ENCODE measurements at places on chromosomes 4 and X.

GRCh38 chr4:165765053-165765452, 108.0 kb upstream of the TLL1 start:
- DNase-seq = no peak

- DNase-seq = no peak
Measured at GRCh38 chr4:100417565-100417964, 100.3 kb downstream of the EMCN start.

DNA sequence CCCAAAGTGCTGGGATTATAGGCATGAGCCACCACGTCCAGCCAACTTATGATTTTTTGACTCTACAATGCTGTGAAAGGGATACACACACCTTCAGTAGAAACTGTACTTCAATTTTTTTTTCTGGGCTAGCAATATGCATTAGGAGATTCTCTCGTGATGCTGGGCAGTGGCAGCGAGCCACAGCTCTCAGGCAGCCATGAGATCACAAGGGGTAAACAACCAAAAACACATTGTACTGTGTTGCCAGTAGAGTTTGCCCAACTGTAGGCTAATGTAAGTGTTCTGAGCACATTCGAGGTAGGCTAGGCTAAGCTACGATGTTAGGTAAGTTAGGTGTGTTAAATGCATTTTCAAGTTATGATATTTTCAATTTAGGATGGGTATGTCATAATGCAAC, 25.7 kb downstream of the RAB33A start:
- no peak for DNase-seq

GRCh38 chr4:72286185-72286584, 254.4 kb downstream of the NPFFR2 start:
- no peak for DNase-seq

GRCh38 chrX:3346501-3347259, at the start of gene MXRA5:
TSS of gene MXRA5 (minus strand) at chrX:3346652. CDS start at chrX:3343833, 2,819 bp downstream.
- DNase-seq = no peak

DNA sequence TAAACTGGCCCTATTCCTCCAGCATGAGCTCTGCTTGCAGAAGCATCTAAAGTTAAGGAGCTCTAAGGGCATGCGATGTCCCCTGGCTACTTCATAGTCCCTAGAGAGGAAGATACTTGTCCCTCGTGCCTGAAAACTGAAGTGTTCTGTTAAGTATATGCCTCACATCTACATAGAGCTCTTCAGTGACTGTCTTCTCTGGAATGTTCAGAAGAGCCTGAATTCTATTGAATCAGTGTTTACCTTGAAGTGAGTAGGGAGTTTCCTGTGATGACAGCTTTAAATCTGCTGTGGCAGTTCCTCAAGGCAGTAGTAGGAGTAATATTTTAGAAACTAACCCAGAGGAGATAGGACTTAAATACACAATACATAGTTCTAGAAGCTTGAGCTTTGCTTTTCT, 111.2 kb downstream of the ZNF518B start:
- DNase-seq = peak; percentile 11

DNA sequence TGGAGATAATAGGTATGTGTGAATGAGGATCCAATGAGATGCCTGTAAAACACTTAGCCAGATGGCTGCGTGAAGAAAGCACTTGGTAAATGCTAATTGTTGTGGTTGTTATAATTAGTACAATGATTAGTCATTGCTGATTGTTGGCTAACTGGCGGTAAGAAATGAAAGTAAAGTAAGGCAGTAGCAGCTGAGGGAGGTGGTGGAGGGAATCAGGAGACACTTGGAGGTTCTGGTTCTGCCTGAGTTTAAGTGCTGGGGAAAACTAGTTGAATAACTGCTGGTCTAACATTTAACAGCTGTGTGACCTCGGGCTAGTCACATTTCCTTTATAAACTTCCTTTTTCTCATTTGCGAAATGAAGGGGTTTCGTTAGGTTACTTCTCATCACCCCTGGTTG, 30.9 kb downstream of the CD38 start:
- DNase-seq = no peak

DNA sequence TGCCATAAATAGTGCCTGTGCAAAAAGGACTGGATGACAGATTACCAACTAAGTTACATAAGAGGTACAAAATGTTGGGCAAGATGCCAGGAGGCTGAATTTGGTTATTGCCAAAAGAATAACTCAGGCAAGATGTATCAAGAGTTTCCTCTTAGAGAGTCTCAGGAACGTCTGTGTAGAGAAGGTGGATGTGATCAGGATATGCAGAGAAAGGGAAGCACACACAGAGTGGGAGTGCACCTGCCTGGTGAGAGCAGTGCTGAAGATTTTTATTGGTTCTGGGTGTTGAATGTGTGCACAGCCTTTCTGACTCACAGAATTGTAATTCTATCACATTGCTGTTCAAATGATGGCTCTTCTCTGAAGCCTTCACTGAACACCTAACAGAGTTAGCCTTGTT, 156.8 kb upstream of the HS3ST1 start:
- peak; percentile 16 for DNase-seq

DNA sequence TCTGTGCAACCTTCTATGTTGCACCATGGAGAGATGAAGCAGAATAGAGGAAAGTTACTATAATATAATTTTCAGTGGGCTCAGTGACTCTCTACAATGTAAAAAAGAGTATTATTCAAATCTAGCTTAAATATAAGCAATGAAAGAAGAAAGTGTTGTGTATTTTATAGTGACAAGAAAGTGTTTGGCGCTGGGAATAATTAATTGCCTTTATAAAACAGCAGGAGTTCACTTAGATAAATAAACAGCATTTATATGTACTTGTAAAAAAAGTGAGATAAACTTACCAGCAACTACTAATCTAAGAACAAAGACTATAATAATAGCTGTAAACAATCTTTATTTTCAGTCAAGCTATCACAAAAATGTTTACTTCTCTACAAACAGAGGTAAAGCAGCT, 488.9 kb upstream of the PCDH10 start:
- no peak for DNase-seq

DNA sequence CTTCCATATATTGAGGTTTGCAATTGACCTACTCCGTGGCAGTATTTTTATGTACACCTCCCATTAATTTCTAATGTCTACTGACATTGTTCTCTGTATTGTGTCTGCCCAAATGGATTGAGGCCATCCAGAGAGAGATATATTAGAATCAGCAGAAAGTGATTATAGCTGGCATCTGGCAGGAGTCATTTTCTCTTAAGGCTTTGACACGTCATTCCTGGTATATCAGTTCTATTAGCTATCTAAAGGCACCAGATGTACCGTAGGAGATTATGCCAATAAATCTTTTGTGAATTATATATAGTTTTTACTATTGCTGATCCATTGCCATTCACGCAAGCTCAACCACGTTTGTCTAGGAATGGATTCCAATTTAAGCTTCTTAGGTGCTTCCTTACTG, 1026.4 kb upstream of the IGFBP7 start:
- no peak for DNase-seq

DNA sequence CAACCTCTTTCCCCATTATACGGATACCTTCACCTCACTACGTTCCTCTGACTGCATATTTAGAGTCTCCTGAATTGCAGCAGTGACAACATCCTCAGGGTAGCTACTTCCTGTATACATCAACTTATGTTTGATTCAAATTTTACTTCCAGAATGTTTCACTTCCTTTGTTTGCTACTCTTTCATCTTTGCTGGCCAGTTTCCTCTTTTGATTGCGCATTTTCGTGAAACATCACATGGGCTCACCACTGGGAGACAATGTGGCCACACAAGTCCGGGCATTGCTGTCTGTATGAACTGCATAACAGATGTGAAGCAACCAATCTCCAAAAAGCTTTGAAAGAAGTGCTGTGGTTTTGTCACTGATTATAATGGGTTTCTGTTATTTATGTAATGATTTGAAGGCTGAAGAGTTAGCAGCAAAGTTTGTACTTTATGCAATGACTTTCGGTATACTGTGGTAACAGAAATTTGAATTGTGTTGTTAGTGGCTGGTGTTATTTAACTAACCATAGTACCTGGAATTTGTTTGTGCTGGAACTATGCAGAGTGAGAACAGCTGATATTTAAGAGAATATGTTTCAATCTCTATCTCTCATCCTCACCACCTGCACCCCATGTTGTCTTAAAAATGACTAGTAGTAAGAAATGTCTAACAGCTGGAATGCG, 7.4 kb downstream of the SNCA start:
- DNase-seq = no peak

- no peak for DNase-seq
Measured at GRCh38 chrX:107755721-107756120, 19.9 kb downstream of the TSC22D3 start.

GRCh38 chrX:13569479-13570260, at the start of gene EGFL6:
TSS of gene EGFL6 (plus strand) at chrX:13569601. CDS start at chrX:13569862, 261 bp downstream.
- DNase-seq = no peak

DNA sequence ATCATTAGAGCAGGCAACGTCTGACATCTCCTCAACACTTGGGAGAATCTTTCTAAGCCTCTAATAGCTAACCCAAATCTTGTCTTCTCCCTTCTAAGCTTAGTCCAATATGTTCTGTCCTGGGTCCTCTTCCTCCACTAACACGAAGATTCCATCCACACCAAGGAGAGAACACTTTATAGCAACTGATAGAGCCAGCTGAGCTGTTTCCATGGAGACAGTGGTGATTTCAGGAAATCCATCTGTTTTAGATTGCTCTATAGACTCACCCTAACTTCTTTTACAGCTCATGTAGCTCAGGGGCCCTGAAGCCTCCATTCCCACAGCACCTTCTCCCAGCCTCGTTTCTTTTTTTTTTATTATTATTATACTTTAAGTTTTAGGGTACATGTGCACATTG, 37.4 kb downstream of the SCD5 start:
- no peak for DNase-seq

- DNase-seq = peak; percentile 26
Measured at GRCh38 chr4:24244663-24245490, 339.5 kb downstream of the DHX15 start.

- DNase-seq = no peak
Measured at GRCh38 chr4:2338754-2339457, 77.0 kb upstream of the MXD4 start.

GRCh38 chrX:40154853-40155588, 57.3 kb upstream of the BCOR start:
- no peak for DNase-seq

- DNase-seq = no peak
Measured at GRCh38 chr4:125904802-125905201, 590.0 kb downstream of the FAT4 start.

DNA sequence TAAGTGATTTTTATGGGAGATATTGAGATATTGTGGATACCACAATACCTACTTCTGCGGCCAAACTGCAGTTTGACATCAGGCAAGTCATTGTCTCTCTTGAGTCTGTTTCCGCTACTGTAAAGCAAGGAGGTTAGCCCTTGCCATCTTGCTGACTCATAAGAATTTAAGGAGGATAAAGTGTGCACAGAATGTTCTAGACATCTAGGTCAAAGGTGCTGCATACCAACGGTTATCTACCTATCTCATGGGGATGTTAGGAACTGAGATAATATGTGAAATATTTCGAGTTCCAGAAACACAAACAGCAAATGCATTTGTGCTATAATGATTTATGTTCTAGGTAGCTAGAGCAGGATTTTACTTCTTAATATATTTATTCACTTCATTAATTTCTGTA, 211.5 kb upstream of the NR3C2 start:
- no peak for DNase-seq

DNA sequence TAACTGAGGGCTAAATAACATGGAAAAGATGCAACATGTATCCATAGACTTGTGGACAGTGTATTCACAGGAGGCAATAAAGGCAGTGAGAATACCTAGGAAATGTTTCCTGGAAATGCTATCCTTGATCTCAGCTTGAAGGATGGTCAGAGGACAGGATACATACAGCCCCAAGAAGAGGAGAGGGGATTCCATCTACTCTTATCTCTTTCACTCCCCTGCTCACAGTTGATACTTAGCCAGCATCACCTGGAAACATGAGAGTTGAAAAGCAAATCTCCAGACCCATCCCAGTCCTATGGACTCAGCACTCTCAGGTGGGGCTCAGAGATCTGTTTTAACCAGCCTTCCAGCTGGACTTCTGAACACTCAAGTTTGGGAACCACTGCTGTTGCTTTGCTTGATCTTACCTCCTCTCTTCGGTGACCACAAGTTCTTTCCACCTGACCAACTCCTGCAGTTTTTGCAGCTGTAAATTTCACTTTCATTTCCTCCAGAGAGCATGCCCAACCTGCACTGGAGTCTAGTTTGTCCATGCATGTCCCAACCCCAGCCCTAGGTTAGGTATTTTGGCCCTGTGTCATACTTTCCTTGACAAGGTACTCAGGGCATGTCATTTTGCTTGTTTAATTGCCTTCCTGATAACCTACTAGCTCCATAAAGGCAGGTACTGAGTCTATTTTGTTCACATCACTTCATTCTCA, 10.4 kb downstream of the RELL1 start:
- no peak for DNase-seq

DNA sequence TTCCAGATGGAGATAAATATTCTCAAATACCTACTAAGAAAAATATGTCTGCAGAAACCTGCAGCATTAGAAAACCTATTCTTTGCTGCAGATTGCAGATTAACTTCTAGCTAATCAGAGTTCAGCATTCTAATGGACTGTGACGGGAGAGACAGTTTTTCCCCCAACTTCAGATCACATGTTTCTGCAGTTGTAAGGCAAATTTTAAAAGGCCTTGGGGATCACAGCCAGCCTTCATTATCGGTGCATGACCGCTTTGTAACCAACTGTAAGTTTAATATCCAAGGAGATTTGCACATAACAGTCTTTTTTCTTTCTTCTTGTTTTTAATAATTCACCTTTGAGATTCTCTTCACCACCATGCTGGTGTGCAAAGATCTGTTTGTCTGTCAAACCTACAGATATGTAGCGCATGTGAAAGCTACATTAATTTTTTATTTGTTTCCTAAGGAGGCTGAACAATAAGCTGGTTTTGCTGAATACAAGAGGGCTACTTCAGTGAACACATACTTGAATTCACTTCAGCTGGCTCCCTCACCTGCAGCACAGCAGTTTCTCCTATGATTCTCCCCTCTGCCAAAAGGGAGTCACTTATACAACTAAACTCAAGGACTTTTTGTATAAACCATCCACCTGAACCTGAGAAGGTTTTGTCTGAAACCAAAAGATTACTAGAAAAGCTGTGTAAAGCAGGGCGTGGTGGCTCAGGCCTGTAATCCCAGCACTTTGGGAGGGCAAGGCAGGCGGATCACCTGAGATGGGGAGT, 488.5 kb downstream of the RPA4 start:
- DNase-seq = no peak

DNA sequence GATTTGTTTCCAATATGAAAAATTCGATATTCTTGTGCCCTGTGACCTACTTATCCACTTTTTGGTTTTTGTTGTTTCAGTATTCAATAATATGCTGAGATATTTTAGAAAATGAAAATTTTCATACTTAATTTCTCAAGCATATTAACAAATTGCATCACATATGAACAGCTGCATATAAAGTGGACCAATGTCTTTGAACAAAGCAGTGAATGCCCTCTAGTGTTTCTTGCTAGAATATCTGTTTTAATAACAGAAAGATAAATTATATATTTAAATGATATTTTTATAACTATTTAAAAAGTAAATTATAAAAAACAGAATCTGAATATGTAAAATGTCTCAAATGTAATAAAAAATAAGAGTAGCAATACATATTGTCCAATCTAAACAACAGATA, 31.7 kb upstream of the INTU start:
- DNase-seq = no peak

- DNase-seq = no peak
Measured at GRCh38 chrX:148771440-148771839, 271.0 kb downstream of the AFF2 start.

GRCh38 chr4:163776957-163777356, 282.5 kb downstream of the TMA16 start:
- no peak for DNase-seq

GRCh38 chr4:149723065-149723464, 92.6 kb downstream of the IQCM start:
- DNase-seq = no peak
